ENCODE measurements at places on chromosomes 7 and 10.

DNA sequence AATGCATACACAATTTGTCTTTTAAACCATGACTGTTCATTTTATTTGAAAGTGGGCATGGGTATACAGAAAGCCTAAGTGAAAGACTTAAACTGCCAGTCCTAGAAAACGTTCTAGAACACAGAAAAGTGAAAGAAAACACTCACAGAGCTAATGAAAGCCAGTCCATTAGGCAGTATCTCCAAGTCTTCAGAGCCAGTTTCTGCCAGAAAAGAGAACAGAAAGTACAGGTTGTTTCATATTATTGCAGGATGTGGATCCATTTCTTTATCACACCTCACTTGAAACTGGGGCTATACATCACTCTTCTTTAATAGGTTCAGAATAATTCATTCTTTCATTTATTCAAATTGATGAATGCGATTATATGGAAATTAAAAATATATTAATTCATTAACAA lies 7.7 kb downstream of the PON1 start:
- DNase-seq: no peak

DNA sequence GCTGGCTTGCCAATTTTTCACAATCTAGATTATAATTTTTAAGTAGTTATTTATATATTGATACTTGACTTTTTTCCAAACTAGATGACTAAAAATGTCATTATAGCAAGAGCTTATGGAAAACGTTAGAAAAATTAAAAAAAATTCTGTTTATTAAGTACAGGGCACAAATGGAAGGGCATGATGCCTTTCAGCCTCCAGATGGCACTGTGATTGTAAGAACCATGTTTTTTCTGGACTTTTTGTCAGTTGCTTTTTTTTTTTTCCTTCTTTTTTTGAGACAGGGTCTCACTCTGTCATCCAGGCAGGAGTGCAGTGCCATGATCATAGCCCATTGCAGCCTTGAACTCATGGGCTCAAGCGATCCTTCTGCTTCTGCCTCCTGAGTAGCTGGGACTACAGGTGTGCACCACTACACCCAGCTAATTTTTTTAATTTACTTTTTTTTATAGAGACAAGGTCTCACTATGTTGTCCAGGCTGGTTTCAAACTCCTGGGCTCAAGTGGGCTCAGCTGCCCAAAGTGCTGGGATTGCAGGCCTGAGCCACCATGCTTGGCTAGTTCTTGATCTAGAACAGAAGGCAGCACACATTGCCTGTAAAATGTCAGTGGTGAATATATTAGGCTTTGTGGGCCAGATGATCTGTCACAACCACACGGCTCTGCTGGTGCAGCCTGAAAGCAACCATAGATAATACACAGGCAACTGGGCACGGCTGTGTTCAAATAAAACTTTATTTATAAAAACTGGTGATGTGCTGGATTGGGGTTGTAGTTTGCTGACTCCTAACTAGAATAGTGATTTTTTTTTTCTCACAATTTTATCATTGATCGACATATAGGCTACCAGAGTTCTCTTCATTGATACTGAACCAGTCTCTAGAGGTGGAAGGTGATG lies 27.4 kb downstream of the UCMA start:
- DNase-seq: no peak

GRCh38 chr7:132137681-132138080 lies 438.6 kb downstream of the PLXNA4 start:
- DNase-seq: no peak

DNA sequence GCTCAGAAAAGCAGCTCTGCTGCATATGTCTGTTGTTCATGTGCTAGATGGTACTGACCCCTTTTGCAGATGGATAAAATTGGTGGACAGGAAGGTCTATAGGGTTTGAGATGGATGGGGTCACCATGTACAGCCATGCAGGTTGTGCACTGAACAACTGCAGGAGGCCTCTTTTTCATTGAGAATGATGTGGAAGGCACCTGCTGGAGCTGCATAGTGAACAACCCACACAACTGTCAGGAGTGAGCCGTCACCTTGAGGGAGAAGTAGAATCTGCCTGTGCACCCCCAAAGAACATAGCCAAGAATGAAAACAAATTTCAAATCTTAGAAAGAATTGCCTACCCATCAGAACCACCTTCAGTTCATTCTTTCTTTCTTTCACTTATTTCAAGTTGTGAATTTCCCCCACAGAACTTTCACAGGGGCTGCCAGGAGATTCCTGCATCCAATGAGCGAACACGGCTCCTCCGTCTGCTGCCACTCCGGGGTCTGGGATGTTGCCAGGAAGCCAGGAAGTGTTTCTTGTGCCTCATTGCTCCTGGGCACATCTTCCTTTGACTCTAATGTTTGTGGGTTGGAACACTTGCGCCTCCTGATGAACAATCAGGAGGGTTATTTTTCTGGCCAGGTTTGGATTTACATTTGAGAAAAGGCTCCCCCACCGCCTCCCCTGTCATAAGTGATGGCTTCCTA lies 53.7 kb upstream of the DOCK1 start:
- DNase-seq: no peak

DNA sequence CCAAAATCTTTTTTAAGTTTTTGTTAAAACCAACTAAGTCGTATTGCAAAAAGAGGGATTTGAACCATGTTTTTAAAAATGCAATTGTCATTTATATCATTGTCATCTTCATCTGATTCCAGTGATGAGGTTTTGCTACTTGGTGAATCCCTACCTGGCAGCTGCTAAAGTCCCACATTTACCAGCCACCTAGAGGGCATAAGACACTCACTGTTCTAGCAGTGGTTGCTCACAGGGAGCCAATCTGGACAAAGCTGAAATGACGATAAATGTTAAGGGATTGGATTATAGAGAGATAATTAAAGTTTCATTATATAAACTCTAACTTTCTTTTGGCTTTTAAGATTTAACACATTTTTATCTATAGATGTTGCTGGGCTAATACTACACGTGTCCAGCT lies 18.7 kb downstream of the KIFBP start:
- DNase-seq: no peak

DNA sequence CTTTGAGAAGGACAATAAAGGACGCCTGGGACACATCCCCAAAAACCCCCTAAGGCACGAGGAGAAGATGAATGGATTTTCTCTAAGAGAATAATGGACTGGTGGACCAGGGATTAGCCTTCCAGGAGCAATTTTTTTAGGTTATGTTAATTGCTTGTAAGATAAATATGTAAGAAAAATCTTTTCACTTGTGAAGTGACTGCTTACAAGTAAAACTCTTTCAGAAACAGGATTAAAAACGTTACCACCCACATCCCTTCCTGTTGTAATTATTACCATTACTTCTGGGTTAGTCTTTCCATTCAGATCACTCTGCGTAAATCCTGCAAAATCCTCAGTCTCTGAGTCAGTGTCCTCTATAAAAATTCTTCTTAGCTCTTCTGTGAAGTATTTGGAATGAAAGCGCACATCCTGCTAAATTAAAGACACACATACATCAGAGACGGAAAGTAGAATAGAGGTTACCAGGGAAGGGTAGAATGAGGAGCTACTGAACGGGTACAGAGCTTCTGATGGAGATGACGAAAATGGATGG lies 34.3 kb downstream of the CDCA7L start:
- DNase-seq: no peak

DNA sequence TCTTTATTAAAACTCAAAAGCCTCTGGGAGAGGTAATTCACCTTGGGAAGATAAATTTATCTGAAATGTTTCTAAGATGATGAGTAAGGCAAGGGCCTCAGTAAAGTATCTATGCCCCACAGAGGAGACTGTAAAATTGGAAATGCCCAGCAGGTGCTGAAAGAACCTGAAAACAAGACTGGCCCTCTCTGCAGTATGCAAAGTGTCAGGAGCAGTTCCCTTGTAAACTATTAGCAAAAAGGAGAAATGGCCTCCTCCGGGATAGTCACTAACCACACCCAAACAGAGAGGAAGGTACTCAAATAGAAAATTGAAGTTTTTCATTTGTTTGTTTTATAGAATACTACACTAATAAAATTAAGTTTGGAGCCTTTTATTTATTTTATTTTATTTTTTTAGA lies 81.2 kb downstream of the FZD1 start:
- no peak for DNase-seq

DNA sequence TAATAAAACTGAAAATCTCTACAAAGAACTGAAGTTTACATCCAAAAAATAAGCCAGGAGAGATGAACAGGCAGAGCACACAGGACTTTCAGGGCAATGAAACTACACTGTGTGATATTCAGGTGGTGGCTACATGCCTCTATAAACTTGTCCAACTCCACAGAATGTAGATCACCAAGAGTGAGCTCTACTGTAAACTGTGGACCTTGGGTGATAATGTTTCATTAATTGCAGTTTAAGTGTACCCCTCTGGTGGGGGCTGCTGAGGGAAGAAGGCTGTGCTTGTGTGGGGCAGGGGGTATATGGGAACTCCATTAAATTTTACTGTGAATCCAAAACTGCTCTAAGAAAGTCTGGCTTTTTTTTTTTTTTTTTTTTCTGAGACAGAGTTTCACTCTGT lies 22.7 kb downstream of the YWHAG start:
- DNase-seq: no peak

DNA sequence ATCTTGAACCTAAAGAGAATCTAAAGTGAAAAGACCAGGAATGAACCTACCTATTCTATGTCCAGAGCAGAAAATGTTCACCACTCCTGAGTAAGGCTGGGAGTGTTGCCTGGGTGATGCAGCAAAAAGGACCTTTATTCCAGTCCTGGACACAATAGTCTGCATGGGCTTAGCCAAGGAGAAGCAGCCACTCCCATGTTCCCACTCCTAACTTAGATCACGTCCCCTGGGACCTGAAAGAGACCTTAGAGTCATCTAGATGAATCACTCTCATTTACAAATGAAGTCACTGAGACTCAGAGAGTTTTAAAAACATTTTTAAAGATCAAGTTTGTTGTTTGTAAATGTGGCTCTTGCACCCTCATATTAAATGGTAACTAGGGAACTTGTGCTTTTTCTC lies 763.4 kb downstream of the KCNMA1 start:
- DNase-seq: no peak

DNA sequence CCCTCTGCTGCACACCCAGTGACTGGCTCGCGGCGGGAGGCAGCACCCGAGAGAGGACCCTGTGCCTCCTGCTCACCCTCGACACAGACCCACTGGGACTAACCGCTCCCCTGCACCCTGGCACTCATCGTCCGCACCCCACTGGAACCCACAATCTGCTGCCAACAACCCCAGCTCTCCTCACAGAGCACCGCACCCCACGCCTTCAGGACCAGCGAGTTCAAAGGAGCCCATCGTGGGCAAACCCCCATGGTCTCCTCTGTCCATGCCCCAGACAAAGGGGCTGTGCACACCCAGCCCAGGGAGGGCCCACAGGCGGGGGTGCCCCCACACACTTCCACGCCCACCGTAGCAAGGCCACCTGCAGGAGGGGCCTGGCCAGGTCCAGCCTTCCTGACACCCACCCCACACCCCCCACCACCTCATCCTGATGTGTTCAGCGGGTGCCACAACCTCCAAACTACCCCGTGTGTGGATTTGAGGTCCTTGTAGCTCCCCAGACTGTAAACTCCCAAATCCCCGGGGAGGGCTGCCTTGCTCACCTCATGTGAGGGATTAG lies 14.0 kb downstream of the RASGEF1A start:
- no peak for DNase-seq

DNA sequence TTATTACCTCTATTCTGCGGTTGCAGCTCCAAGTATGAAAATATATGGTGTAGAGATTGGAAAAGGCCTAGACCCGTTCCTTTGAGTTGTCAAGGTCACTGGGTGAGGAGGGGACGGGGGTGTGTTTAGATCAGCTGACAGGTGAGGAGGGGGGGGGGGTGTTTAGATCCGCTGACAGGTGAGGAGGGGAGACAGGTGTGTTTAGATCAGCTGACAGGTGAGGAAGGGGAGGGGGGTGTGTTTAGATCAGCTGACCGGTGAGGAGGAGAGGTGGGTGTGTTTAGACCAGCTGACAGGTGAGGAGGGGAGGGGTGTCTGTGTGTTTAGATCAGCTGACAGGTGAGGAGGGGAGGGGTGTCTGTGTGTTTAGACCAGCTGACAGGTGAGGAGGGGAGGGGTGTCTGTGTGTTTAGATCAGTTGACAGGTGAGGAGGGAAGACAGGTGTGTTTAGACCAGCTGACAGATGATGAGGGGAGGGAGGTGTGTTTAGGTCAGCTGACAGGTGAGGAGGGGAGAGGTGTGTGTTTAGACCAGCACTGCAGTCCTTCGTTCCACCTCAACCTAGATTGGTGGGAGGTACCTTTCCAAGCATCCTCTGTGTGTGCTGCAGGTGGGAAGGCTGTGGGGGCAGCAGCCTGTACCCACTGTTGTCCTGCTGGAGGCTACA lies 655.0 kb upstream of the ADARB2 start:
- DNase-seq: no peak

All from stimulated activated CD8-positive, alpha-beta memory T cell treated with anti-CD3 and anti-CD28 coated beads, Interleukin-4, amount 100 ng/mL, for 4 hours (primary cell).